ENCODE measurements at places on chromosomes 7 and 10.

DNA sequence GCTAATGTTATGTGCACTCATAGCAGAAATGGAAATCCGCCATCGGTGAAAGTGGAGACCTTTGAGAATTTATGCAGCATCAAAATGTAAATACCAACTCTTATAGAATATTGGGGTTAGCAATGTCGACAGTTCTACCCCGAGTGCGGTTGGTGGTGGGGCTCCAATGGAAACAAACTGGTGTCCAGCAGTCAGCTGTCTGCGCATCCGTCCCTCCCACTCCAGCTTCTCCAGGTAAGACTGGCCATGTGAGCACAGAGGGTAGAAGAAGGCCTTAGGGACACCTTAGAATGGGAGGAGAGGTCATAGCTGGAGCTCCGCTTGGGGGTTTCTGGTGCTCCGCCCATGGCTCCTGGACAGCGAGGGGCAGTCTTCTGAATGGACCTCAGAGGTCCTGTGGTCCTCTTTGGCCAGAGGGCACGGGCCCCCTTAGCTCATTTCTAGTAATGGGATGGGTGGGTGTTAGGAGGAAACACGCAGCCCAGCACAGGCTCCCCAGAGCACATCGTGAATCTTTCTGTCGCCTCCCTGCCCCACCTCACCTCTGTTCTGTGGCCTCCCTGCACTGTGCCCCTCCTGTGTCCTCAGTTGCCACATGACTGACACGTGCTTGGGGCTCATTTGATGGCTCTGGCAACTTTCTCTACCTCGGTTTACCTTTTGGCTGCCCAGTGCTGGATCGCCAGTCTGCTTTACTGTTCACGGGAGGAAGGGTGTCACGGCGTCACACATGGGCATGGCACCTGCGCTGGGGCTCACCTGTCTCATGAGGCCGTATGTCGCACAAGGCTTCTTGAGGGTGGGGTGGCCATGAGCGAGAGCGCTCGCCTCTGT lies 50.0 kb downstream of the MGMT start:
- DNase-seq, result no peak

- DNase-seq, result no peak
Measured at GRCh38 chr10:11395581-11396310, 215.7 kb downstream of the USP6NL start.

- no peak for DNase-seq
Measured at GRCh38 chr10:782751-783648, 93.5 kb upstream of the DIP2C start.

- DNase-seq, result no peak
Measured at GRCh38 chr10:25692761-25693160, 241.3 kb upstream of the MYO3A start.

GRCh38 chr7:100369105-100369504 lies 4.2 kb upstream of the PILRA start:
- DNase-seq, result no peak

- peak; percentile 7 for DNase-seq
Measured at GRCh38 chr10:27724287-27724686, 21.3 kb downstream of the MKX start.

DNA sequence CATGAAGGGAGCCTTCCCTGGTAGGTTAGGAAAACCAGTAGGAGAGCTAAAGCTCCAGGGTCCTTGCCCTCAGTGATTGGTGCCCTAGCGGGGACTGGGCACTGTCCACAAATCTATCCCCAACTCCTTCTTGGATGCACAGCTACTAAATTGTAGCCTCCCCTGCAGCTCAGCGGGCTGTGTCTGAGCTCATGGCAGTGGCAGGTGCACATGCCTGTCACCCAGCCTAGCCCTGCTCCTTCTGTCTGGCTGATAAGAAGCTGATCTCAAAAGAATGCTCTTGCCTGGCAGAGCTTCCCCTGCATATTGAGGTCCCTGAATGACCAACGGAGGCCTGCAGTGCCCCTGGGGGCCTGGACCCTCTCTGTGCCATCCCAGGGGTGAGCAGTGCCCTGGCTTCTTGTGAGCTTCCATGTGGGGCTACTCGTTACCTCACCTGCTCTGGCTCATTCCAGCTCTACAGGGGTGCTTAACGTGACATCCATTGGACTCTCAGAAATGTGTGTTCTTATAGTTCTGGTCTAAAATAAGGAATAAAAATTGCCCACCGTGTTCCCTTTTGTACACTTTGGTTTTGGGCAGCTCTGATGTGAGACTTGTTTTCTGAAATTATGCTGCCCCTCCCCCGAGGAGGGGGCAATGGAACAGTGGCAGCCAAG lies 59.8 kb upstream of the ANTXRL start:
- no peak for DNase-seq

DNA sequence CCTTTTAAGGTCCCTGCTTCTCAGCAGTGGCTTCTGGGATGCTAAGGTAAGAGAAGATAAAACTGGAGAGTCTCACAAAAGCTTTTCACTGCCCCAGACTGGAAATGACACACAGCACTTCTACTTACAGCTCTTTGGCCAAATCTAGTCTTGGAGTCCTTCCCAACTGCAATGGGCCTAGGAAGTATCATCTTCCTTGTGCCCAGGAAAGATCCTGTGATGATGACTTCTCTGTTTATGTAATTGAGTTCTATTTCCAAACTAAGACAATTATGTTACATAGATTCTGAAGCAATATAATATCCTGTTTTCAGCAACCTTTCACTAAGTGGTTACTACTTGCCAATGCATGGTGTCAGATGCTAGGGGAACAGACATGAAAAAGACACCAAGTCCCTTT lies 234.1 kb downstream of the PTEN start:
- no peak for DNase-seq

DNA sequence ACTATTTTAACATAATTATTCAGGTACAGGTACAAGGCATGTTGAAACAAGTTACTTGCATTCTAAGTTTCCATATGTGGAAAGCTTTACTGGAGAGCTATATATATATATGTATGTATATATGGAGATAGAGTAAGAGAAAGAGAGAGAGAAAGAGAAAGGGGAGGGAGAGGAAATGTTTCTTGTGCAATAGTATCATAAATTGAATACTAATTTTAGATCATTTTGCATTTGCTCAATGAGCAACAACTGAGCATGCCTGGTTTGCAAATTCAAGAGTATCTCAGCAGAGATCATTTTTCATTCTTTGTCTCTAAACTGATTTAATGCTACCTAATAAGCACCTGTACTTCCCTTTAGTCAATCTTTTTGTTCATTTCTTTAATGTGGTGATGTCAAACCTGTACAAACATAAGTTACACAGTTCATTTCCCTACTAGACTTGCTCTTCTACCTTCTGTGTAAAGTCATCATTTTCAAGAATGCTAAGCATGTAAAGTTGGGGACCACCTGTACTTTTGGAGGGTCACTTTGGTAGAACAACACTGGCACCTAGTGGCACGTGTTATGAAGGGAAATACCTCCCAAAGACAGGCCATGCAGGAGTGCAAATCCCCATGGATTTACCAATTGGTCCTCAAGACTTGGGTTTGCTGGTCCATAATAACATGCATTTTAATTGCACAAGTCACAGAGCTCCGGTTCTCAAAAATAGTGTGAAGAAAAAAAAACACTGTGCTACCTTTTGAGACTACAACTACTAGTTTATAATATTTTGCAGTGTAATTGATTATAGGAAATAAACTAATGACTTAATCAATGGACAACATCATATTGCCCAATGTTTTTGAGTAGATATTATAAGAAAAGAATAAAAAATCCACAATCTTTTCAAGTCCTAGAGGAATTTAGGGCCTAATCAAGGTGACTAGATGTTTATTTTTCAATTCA lies 431.2 kb upstream of the IGFBP3 start:
- DNase-seq, result peak; percentile 60

DNA sequence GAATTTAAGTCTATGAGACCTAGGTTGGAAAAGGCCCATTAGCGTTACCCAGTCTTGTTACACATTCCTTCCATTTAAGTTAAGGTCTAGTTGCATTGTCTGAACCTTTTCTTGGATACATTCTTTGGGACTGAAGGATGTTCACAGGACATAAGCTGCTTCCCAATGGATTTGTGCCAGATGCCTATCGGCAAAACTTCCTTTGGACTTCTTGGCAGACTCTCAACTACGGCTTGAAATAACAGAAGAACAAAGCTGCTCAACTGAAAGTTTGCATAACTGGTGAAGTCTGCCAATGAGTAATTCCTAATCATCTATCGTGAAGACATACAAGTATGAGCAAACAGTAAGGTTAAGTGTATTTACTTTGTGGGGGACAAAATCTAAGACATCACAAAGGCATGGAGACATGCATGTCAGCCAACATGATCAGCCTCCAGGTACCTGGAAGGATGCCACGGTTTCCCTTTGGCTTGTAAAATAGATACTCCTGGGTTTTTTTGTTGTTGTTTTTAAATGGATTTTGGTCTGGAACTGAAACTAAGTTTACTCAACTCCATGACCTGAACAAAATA lies 35.4 kb downstream of the MALSU1 start:
- DNase-seq, result peak; percentile 98

- no peak for DNase-seq
Measured at GRCh38 chr10:7529638-7530037, 118.8 kb upstream of the SFMBT2 start.

DNA sequence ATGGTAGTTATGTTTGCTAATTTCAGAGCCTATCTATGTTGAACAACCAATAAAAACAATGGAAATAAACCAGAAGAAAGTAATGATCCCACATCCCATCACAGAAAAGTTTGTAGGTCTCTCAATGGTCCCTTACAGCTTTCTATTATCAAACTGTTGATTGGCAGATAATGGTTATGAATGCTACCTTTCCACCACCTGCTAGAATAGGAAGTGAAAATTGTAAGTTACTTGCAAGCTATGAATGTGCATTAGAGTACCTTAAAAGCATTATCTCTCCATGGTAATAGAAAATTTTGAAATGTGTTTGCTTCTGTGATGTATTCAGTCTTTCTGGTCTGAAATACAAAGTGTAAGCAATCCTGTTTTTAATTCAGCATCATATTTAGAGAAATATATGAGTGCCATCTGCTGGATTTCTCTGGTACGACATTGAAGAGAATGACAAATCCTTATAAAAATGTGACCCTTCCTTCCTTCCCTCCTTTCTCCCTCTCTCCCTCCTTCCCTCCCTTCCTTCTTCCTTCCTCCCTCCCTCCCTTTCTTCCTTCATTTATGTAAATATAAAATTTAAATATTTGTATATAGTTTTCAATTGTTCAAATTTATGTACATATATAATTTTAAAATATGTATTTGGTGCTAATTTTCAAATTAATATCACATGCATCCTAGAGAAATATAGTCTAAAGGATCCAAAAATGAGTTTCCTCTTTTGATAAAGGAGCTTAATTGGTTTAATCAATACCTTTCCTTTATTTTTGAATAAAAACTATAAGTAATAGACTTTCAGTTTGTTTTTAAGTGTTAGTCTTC lies 41.4 kb upstream of the PNLIPRP3 start:
- peak; percentile 19 for DNase-seq

GRCh38 chr10:101712997-101713396 lies 18.0 kb upstream of the FBXW4 start:
- no peak for DNase-seq

DNA sequence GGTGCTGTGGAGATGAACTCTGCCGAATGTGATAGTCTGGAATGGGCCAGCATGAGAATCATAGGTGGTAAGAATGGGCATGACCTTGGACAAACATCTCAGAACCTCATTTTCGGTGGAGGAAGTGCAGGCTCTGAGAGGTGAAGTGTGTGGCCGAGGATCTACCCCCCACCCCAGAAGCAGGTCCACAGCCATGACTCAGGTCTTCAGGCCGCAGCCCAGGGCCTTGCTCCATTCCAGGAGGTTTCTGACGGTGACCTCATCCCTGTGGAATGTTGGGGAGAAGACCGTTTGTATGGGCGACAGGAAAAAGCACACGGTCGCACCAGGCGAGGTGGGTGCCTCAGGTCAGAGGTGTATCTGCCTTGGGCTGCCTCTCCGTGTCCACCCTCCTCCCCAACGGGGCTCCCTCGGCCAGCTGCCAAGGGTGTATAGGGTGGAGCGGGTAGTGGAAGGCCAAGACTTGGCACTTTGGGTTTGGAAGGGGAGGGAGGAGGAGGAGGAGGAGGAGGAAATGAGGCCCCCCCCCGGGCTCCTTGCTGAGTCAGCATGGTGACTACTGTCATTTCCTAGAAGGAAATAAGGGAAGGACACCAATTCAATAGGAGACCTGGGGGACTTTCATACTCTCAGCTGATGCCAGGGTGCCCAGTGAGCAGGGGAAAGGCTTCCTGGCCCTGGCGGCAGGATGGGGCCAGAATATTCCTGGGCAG lies 168.0 kb upstream of the RHEB start:
- peak; percentile 96 for DNase-seq

DNA sequence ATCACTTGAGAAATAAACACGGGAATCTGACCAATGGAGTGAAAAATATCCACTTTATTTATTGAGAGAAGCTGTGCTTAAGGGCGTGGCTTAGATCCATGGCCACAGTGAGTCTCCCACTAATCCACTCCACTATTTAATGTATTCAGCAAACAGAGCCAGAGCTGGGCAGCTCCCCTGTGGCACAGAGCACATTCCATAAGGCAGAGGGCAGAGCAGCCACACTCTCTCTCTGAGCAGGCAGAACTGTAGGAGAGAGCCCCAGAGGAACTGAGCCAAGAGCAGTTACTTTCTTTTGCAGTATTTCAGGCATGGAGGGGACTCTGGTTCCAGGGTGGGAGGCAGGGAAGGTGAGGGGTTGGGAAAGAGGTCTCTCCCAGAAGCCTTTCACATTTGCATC lies 106.0 kb downstream of the GALNT17 start:
- no peak for DNase-seq

GRCh38 chr7:76353744-76354143 lies 5.0 kb downstream of the YWHAG start:
- no peak for DNase-seq

DNA sequence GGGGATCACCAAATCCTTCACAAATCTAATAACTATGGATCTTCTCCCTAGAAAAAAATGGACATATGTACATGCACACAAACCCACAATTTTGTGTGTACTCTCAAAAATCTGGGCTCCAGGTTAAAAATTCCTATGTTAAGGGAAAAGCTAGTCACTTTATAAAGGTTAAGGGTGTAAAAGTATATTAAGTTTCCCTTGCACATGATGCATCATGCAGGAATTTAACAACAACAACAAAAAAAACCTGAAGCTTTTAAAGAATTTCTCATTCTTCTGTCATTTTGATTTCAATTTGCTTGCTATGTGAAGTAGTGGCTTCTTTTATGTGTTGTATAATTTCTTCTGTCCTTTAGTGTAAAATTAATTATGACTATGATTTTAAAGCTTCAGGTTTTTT lies 123.7 kb downstream of the CNOT4 start:
- DNase-seq, result no peak

DNA sequence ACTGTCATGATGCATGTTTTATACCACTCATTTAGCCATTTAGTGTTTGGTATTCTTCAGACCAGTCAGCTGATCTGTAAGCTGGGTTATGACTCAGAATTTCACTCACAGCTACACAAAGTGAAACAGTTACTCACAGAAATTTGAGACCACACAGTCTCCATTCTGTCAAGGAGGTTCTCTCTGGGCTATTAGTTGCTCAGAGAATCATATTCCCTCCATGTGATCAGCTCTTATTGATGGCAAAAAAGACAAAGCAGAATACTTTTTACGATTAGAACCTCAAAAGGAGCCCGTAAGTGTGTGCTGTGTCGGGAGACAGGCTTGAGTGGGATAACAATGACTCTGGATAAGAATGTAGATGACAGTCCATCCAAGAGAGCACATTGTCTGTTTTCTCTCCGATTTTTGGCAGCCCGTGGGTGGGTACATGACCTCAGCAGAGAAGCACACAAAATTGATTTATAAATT lies 277.6 kb upstream of the SORCS1 start:
- peak; percentile 39 for DNase-seq

Measured in foreskin keratinocyte (primary cell).